NCI-H524 (cell line): ENCODE measurements at places on chromosomes 1 and 21.

- no peak for DNase-seq
These were observed 481.4 kb downstream of the SETD4 start for GRCh38 chr21:35578831-35579471.

GRCh38 chr1:106568201-106568974 is 488.1 kb upstream of the PRMT6 start:
- DNase-seq, result no peak

- DNase-seq, result no peak
These were observed 95.9 kb downstream of the PCBP3 start for GRCh38 chr21:45739218-45740087.

- no peak for DNase-seq
These were observed 8.8 kb downstream of the NCMAP start for GRCh38 chr1:24564695-24565094.
